ENCODE measurements at places on chromosomes 3 and 15.

DNA sequence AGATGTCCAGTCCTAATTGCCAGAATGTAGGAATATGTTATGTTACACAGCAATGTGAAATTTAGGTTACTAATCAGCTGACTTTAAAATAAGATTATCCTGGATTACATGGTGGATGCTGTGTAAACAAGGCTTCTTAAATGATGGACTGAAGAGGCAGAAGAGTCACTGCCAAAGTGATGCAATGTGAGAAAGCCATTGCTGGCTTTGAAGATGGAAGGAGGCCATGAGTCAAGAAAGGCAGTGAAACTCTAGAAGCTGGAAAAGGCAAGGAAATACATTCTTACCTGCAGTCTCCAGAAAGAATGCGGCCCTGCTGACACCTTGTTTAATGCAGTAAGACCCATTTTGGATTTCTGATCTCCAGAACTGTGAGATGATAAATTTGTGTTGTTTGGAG, 179.1 kb upstream of the ZPLD1 start:
- no peak for DNase-seq

GRCh38 chr3:13145826-13146642, 72.8 kb upstream of the IQSEC1 start:
- DNase-seq, result no peak

DNA sequence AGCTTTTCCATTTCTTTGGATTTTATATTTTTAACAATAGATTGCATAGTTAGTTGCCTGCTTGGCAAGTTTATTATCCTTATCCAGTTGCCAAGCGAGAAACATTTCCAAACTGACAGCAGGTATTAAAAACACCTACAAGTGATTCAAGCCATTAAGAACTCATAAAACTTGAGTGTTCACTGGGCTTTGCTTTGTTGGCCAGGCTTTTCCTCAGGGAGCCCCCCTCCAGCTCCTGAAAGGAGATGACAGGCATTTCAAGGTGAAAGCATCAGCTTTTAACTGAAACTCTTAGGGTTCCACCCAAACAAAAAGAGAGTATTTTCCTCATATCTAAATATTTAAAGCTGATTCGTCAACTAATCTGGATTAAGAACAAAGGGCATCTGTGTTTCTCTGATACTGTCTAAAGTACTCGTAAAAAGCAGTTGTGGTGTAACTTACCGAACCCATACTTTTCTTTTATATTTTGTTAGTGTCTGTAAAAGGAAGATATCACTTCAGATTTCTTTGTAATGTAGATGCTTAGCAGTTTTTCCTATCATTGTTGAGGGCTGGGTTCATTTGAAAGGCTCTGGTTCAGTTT, 363.4 kb downstream of the OTOL1 start:
- no peak for DNase-seq

DNA sequence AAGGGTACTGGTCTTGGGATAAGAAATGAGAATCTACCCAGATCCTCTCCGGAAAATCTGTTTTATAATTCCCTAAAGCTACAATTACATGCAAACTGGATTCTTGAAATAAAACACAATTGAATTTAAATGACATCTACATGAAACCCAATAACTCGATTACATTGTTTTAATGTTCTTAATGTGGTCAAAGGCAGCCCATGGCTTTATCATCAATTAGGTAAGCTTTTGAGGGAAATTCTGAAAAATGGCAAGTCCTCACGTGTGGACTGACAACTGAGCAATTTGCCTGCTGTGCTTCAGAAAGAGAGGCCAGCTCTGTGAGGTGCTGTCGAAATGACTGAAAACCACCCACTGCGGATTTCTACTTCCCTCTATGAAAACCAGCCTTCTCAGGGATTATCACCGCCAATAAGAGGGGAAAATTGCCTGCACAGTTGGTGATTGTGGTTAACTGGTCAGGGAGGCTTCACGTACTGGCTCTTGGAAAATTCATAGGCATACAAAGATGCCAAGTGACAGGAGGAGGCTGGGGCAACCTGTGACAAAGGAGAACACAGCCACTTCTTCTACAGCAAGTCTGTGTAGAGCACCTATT, 200.8 kb upstream of the SLCO3A1 start:
- DNase-seq, result no peak

GRCh38 chr3:149776170-149776569, 16.2 kb downstream of the ANKUB1 start:
- no peak for DNase-seq

DNA sequence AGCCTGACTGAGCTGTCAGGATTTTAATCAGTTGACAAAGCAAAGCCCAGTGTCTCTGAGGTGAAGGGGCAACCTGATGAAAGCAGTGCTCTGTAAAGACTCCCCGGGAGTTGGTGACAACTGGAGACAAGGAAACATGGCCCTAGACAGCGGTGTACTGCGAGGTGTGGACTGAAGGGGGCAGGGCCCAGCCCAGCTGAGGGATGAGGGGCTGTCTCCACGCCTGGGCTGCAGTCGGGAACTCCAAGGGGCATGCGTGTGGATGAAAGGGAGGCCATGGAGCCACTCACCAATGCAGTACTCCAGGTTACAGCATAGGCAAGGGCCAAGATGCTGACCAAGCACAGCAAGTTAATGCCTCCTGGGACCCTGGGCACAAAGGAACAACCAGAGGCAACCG, 45.1 kb downstream of the SCAP start:
- DNase-seq, result no peak

Data from Calu3 (cell line).